Skin of body (tissue), 3 donors: ENCODE measurements at places on chromosomes 5 and 9. TPM values are rescaled to one million over a fixed set of nuclear protein-coding genes. Genes with fewer than 3 reads are reported as not detected.

GRCh38 chr9:82332018-82332773, 343.6 kb downstream of the SPATA31D1 start:
- no peak for DNase-seq

DNA sequence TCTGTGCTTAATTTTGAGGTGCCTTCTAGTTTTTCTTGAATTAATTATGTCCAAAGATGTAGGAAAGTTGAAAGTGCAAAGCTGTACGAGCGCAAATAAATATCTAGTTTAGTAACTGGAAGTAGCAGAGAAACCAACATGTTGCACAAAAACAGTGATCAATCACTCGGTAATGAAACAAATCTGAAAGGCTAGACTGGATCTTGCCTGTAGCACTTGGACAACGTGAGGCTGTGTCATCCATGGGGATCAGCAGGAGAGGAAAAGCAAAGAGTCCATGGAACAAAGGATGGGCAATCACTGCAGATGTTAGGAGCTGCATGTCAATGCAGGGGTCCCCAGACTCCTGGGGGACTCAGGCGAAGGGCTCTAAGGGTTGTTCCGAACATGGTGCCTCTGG, 424.2 kb downstream of the IRX1 start:
- peak; percentile 51 for DNase-seq

- no peak for DNase-seq
Observed at GRCh38 chr5:55541056-55541635, 6.4 kb upstream of the PLPP1 start.

- DNase-seq, result no peak
Observed at GRCh38 chr5:33420946-33421345, 19.8 kb upstream of the TARS1 start.

DNA sequence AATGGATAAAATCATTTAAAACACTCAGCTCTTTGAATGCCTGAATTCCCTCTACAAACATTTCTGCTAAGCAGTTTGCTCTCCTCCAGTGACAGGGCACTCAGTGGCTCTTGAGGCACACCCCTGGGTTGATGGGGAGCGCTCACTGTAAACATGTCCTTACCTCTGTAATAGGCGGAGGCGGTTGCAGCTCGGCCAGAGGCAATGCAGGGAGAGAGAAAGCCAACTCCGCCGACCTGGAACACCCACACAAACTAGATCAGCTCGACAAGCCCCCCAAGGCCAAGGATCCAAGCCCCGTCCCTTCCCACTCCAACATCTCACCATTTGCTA, 329 bp downstream of the CDC23 start:
- DNase-seq, result no peak

Gene SLC36A3
- not detected for total RNA-seq

Gene NUTM2F
- total RNA-seq, result not detected

- DNase-seq, result peak; percentile 54
Observed at GRCh38 chr5:98796197-98796972, 22.9 kb downstream of the RGMB start.

DNA sequence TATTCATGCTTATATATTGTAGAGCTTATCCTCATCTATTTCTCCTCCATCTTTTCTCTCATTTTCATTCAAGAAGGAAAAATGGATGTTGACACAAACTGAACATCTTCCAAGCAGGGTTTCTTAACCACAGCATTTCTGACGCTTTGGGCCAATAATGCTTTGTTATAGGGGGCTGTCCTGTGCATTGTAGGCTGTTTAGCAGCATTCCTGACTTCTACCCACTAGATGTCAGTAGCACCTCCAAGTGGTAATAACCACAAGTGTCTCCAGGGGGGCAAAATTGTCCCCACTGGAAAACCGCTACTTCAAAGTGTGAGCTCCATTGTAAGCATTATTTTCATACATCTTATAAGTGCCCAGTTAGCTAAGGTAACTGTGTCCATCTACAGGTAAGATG, 2.6 kb upstream of the TXNDC8 start:
- no peak for DNase-seq

Gene PPWD1
- total RNA-seq, result 77.7 TPM

Gene FGF10
- 11.1 TPM for total RNA-seq
